Stimulated activated CD4-positive, alpha-beta T cell treated with anti-CD3 and anti-CD28 coated beads, Interleukin-15, amount 100 ng/mL, for 1 hour (primary cell): ENCODE measurements at places on chromosomes 5 and 9.

GRCh38 chr9:136763649-136764035 is 676 bp downstream of the LCN15 start:
- no peak for DNase-seq

- DNase-seq = no peak
Observed at GRCh38 chr5:1860949-1861348, 21.8 kb downstream of the IRX4 start.

GRCh38 chr9:89797255-89797654 is 192.4 kb downstream of the GADD45G start:
- DNase-seq = no peak

- no peak for DNase-seq
Observed at GRCh38 chr5:136108180-136108611, 24.4 kb upstream of the SMAD5 start.

DNA sequence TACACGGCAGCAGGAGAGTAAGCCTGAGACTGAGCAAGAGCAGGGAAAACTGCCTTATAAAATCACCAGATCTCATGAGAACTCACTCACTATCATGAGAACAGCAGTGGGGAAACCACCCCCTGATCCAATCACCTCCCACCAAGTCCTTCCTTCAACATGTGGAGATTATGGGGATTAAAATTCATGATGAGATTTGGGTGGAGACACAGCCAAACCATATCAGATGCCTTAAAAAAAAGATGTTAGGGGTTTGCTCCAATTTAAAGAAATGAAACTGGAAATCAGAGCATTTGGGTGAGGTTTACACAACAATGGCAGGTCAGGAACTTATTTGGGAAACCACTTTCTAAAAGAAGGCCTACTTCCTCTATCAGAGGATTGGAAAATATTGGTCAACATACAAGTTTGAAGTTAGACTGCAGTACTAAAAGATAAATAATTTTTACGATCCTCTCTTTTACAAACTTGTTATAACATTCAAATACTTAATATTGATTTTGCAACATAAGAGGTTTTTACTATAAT is 105.1 kb downstream of the FBN2 start:
- DNase-seq = no peak

DNA sequence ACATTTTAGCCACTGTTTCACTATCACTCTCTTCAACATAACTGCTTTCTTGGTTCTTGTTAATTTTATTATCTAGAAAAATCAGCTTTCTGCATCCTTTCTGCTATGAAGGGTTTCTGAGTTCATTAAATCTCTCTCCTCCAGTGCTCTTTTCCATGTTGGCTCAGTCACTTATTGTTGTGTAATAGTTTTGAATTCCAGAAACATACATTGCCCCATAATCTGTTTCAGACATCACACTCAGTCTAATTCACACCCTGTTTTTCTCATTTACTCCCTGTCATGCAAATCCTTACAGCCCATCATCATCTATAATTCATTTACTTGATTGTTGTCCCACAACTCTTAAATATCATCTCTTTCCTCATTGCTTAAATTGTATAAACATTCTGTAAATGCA is 176.1 kb upstream of the CDH12 start:
- DNase-seq = no peak

GRCh38 chr5:69091771-69092170 is 2.0 kb upstream of the SLC30A5 start:
- DNase-seq = no peak

DNA sequence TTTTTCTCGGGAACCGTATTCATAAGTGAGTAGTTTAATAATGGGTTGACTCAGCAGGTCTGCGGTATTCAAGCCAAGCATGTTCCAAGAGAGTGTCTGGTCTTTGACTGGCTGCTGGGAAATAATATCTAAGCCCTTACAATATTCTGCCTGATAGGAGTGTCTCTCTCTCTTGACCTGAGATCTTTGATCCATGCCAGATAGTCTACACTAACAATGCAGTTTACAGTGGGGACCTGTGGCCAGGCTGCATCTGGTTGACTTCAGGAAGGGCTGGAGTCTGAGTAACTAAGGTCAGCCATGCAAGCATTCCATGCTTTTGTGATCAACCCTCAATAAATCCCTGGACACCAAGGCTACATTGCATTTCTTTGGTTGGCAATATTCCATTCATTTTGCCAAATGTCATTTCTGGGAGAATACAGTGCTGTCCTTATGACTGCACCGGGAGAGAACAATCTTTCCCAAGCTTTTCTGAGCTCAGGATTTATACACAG is 195.5 kb downstream of the SEMA5A start:
- no peak for DNase-seq

DNA sequence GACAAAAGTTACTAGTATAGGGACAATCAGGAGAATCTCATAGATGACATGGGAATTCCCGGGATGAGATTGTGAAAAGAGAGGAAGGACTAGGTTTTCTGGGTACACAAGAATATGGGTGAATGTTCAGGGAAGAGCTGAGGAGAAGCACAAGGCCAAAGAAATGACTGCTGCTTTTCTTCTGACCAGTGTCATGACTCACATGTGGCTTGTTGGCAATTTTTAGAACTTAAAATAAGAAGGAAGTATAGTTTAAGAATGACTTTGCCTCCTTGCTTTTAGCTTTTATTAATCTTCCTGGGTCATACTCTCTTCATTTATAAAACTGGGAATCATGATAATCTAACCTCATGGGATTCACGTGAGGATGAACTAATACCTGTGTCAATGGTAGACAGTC is 652.4 kb upstream of the MEF2C start:
- DNase-seq = no peak

DNA sequence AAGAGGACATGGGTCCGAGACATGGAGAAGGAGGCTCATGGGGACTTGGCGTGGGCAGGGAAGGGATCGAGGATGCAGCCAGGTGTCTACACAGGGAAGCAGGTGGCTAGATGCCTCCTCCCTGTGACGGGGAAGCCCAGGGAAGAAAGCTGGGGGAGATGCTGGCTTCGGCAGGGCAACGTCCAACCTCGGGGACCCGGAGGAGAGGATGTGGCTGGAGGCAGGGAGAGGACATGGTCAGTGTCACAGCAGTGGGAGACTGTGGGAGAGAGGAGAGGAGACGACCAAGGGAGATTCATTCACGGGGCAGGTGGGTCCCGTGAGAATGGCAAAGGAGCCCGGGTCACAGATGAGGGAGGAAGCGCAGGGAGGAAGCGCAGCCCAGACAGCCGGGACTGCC is 73.2 kb upstream of the PHYKPL start:
- DNase-seq = no peak
